Fibroblast of skin of right biceps (primary cell): ENCODE measurements at places on chromosomes 5 and 9.
A peak's percentile ranks its signal among the peaks of the same experiment; 100 is the strongest.

DNA sequence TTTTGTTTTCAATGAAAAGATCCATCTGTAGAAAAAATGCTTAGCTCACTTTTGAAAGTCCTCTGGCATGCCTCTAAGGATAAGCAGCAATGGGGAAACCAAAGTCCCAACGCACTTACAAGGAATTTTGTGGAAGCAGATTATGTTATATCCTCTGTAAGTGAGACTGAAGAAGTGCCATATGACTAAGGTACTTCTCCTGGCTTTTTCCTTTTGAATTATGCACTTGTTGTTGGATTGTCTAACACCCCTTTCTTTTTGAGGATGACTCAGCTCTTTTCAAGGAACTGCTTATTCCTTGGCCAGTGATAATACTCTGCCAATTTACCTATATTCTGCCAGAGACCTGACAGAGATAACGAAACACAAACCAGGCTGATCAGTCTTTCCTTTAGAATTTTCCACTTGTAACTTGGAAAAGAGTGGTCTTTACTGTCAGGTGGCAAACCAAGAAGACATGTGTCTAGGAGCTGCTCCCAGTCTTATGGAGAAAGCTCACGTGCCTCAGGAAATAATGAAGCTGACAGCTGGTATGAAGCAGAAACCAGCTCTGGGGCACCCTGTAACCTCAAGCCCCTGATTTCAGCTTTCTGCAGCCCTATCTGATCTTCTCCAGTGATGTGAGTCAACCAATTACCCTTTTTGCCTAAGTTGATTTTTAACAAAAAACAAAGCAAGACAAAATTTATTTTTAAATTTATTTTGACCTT, 290.8 kb upstream of the FBXL7 start:
- DNase-seq = no peak

- DNase-seq = no peak
Measured at GRCh38 chr9:125425170-125425897, 163.7 kb downstream of the GAPVD1 start.

DNA sequence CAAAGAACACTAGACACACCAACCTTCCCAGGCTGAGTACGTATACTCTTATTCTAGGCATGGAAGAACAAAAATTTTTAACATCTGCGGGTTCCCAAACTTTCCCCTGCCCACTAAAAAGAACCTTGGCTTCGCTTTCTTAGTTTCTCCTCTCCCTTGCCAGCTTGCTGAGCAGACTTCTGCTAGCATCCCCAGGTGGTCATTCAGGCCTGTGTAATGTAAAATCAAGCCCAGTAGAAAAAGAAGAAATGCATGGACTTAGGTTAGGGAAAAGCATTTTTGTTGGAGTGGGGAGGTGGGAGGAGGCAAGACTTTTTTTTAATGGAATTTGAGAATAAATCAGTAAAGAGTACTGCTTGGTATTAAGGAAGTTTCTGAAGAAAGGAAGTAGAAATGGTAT, 331.0 kb upstream of the TLE4 start:
- DNase-seq = no peak

DNA sequence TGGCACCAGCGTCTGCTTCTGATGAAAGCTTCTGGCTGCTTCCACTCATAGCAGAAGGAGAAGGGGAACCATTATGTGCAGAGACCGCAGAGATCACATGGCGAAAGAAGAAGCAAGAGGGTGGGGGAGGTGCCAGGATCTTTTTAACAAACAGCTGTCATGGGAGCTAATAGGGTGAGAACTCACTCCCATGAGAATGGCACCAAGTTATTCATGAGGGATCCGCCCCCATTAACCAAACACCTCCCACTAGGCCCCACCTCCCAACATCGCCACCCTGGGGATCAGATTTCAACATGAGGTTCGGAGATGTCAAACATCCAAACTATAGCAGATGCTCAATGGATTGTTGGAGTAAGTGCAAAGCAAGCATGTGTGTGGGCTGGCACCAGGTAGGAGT, 125.8 kb upstream of the SLIT3 start:
- DNase-seq = no peak

GRCh38 chr5:31124651-31125305, 68.7 kb upstream of the CDH6 start:
- no peak for DNase-seq

GRCh38 chr5:140966293-140967225, at the start of gene PCDHAC2:
TSS of gene PCDHAC2 (plus strand) at chr5:140966476. CDS start at chr5:140966767, 291 bp downstream.
- DNase-seq = peak; percentile 50

GRCh38 chr5:64925123-64925522, 156.4 kb downstream of the CWC27 start:
- DNase-seq = no peak

- no peak for DNase-seq
Measured at GRCh38 chr5:6365977-6366590, 12.3 kb downstream of the MED10 start.

- DNase-seq = no peak
Measured at GRCh38 chr5:71905834-71906711, 187.0 kb downstream of the CARTPT start.

DNA sequence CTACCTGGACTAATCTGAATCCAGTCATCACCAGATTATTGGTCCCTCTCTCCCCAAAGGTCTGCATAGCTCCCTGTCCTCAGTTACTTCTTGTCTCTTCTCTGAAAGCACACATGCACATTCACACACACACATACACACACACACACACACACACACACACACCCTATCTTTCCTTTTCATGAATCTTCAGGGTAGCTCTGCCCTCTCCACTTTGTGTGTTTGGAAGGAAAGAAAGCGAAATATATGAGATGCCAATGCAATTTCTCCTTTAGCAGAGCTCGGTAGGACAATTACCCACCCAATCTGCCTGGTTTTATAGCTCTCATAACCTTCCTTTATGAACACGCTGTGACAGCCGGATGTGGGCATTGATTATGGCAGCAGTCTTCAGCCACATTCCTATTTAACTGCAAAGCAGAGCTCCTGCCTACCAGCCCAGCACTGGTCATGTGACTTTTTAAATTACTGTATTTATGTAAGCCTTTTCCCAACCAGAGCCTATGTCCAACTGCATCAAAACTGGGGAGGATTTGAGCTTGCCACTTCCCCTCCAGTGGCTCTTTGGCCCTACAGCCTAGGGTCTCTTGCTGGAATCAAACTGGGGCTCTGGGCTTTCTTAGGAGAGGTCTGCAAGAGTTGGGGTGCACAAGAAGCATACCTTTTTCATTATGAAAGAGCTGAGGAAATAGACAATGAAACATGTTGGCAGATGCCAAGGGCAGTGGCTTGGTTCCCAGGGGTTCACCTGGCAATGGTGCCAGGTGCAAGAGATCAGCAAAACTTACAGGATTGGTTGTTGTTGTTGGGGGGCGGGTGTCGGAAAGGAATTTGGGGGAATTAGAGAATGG, 20.8 kb upstream of the MATR3 start:
- peak; percentile 47 for DNase-seq
